ENCODE measurements at places on chromosomes 4 and X.

DNA sequence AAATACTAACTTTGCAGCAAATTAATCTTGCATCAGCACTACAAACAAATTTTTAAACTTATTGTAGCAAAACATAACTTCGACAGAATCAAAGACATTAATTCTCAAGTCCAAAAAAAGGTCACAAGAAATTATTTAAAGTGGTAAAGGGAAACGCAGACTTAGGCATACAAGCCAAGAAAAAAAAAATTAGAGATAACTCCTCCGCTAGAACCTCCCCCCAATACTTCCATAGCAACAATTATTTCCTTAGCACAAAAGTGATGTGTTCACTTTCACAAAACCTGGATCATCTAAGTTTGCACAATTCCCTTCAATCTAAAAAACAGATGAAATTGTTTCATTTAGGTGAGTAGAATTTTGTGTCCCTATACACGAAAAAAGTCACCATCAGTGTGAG lies 1.1 kb downstream of the LRBA start:
- DNase-seq = no peak

DNA sequence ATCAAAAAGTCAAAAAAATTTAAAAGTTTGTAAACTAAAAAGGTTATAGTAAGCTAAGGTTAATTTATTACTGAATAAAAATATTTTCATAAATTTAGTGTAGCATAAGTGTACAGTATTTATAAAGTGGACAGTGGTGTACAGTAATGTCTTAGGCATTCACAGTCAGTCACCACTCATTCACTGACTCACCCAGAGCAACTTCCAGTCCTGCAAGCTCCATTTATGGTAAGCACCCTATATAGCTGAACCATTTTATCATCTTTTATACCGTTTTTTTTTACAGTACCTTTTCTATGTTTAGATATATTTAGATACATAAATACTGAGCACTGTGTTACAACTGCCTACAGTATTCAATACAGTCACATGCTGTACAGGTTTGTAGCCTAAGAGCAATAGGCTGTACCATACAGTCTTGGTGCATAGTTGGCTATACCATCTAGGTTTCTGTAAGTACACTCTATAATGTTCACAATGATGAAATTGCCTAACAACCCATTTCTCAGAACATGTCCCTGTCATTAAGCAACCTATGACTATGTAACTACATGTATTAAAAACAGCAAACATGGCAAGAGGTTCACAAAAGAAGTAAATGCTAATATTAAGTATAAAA lies 18.6 kb downstream of the ACSL4 start:
- DNase-seq = no peak

DNA sequence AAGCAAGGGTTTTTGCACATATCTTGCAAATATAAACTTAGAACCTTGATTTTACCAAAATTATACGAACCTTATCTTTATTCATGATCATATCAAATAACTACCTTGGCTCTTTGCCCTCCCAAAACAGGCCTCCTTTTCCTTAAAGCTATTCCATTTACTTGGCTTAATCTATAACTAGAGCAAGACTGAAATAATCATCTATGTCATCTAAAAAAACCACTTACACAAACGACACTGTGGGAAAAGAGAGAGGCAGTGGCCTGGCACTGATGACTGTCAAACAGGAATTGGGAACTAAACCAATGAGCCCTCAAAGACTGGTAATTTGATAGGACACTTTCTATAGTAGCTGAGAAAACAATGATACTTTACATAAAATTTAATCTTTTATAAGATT lies 11.7 kb upstream of the PTPN13 start:
- DNase-seq = no peak

GRCh38 chr4:106414366-106414765 lies 45.8 kb upstream of the GIMD1 start:
- DNase-seq = no peak

DNA sequence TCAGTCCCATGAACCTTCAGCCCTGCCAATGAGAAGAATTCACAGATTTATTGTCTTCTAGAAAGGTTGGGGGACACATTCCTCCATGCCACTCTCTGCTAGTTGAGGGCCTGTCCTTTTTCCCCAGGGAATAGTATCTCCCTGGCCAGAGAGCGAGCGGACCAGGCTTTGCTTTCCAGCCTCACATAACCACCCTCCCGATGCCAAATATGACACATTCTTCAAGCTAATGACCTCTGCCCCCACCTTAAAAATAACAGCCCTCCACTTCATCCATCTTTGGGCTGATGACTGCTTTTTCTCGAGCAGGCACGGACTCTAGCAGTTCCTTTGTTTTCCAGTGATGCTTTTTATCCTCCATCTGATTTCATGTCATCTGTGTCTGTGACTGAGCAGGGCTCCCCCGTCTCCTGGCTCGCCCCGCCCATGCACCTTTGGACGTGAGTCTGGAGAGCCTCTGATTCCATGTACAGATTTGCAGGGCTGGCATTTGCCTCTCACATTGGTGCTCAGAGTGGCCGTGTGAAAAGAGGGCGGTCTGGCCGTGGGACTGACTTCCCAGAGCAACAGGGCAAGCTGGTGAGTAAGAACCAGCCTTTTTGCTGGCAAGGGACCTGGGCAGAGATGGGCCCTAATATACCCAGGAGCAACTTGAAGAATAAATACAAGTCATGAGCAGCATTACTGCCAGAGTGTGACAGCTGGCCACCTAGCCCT lies 279.8 kb downstream of the BCOR start:
- DNase-seq = no peak

DNA sequence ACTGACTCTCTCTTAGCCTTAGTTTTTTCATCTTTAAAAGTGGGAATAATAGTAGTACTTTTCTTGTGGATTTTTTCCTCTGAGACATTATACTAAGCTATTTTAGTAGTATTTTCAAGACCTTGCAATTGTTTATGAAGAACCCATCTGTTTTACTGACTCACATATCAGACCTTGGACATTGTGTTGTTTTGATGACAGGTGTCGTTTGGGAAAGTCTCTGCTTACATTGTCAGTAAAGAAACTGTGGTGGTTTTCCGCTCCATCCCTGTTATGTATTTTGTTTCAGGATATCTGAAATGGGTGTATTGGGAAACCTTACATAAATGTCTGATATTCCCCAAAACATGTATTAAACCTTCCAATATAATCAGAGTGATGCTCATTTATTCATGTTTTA lies 92.2 kb downstream of the STIM2 start:
- no peak for DNase-seq

DNA sequence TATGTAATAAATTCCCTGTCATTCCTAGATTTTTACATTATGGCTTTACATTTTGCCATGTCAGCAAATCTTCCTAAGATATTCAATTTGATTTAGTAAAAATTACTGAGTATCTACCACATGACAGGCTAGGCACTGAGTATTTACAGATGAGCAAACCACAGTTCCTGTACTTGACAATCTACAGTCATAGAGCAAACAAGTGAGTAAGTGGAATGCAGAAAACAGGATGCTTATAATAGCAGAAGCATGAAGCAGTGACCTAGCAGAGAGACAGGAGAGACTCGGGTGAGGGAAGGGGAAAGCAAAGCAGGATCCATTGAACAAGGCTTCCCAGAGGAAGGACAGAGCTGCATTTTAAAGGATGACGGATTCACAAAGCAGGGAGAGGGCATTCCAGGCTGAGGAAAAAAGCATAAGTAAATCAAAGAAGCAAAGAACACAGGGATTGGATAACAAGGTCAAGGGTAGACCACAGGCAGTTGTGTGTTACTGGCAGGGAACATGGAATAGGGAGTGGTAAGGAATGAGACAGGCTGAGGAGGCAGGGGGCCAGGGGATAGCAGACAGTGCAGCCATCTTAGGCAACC lies 124.7 kb upstream of the C1QTNF7 start:
- no peak for DNase-seq

DNA sequence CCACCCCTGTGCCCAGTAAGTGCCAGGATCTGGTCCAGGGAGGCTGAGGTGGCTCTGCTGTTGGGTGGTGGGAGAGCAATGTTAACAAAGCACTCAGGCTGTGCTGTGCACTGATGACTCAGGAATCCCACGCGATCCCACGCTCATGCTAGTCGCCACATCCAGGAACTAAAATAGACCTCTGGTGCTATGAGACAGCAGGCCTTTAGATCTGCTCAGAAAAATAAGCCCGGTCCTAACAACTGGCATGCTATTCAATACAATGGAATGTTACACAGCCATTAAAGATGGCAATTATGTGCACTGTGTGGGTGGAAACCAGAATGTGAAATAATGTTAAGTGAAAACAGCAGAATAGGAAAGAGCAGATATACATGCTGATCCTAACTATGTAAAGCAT lies 26.0 kb downstream of the ARL13A start:
- no peak for DNase-seq

DNA sequence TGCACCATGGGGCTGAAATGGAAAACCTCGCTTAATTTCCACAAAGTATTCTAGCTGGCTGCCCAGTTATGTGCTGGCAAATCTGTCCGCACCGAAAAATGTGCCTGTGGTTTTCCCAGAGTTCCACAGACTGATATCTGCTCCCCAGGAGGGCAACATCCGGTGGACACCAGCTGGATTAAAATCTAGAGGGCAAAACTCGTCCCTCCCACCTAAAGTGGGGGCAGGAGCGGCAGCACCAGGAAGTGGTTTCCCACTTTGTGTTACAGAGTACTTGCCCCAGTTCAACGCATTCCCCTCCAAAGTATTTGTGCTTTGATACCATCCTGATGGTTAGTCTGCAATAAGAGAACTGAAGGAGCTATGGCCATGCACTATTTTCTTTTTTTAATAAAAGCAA lies 187.6 kb downstream of the TSPAN5 start:
- no peak for DNase-seq

- no peak for DNase-seq
These were observed 208.9 kb downstream of the ADAMTS3 start for GRCh38 chr4:72360075-72360474.

GRCh38 chr4:78296261-78296660 lies 239.1 kb downstream of the FRAS1 start:
- DNase-seq = no peak

DNA sequence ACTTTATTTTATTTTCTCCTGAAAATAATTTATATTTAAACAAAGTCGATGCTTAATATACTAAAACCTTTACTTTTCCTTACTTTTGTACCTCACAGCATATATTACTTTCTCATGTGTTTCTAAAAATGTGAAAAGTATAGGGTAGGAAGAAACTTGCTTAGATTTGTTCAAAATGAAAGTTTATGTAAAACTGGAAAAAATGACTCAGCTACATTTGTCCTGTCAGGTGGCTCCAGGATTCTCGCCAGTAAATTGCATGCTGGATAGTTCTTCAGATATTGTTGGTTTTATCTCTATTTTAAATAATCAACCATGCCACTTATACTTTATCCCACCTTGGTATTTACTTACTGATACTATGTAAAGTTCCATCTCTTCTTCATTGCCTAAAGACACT lies 159.2 kb upstream of the NDST4 start:
- no peak for DNase-seq
